Activated CD4-positive, alpha-beta T cell treated with anti-CD3 and anti-CD28 coated beads for 4 hours (primary cell): ENCODE measurements at places on chromosomes 6 and 20.
A peak's percentile ranks its signal among the peaks of the same experiment; 100 is the strongest.

GRCh38 chr20:2093159-2093781 lies 8.4 kb upstream of the STK35 start:
- DNase-seq: peak; percentile 7

DNA sequence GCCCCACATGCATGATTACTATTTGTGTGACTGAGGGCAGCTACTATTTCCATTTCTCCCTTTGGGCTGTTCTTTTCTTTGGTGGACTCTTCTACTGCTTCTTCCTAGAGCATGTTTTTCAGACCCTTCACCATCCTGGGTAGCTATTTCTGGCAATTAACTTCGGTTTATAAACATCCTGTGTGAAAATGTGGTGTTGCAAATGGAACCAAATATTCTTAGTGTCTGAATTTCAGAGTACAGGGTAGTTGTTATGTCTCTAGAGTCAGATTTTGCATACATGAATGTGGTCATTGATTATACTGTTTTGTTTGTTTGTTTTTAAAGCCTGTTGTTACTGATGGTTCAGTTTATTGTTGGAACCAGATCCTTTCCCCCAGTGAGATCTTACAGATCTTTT lies 49.7 kb downstream of the PROKR2 start:
- DNase-seq: no peak

GRCh38 chr20:60078351-60079250 lies 120.4 kb downstream of the CDH26 start:
- no peak for DNase-seq

DNA sequence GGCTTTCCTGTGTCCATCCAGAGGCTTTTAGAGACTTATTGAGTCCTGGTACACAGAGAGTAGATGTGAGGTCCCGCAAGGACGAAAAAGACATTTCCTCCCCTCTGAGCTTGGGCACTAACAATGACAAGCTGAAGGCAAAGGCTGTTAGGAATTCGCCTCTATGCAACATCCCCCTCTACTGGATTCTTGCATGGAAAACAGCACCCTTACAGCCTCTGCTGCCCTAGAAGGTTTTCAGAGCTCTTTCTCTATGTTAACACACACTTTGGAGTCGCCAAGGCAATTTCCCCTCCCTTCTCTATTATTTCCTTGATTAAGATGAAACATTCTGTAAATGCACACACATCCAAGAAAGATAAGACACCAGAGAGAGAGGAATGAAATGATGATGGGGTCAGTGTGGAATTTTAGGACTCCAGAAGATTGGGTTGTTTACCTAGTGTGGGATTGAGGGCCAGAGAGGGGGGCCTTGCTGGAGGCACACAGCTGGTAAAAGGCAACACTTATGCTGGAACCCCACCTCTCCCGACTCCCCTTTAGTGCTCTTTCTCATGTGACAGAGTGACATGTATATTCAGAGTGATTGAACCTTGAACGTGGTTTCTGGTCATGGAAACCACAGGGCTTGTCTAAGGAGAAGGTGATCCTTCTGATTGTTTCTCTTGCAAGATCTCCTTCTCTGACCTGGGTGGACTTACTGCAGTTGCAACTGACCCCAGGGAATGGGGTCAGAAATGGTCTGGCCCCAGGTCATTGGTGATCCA lies 300.7 kb downstream of the CLIC5 start:
- peak; percentile 59 for DNase-seq
